Urothelium cell line (cell line): ENCODE measurements at places on chromosomes 12 and 14.

DNA sequence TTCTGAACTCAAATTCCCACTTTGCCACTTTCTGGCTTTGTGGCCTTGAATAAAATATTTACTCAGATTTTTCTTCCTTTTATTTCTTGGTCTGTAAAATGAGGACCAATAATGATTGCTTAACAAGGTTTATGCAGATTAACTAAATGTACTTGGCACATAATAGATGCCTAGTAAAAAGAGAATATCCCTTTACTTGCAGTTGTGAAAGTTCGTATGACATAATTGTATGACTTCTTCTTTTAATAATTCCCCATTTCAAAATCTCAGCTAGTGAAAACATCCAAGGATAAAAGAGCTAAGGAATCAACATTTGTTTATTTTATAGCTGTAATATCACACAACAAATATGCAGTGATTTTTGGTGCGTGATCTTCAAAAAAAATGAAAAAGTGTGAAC, 215.6 kb upstream of the ATP2B1 start:
- DNase-seq = no peak

GRCh38 chr14:87483271-87484260, 509.4 kb downstream of the GALC start:
- DNase-seq = peak; percentile 45

- no peak for DNase-seq
Measured at GRCh38 chr14:68047906-68048305, 228.3 kb downstream of the RAD51B start.

GRCh38 chr14:102150744-102151143, 11.0 kb downstream of the WDR20 start:
- no peak for DNase-seq

DNA sequence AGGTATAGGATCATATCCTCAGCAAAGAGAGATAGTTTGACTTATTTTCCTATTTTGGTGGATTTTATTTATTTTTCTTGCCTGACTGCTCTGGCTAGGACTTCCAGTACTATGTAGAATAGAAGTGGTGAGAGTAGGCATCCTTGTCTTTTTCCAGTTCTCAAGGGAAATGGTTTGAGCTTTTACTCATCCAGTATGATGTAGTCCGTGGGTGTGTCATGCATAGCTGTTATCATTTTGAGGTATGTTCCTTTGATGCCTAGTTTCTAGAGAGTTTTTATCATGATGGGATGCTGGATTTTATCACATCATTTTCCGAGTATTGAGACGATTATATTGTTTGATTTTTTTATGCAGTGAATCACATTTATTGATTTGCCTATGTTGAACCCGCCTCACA, 97.2 kb downstream of the MGAT4C start:
- DNase-seq = no peak

- DNase-seq = peak; percentile 35
Measured at GRCh38 chr12:99498756-99499155, 148.8 kb upstream of the GARIN6 start.

GRCh38 chr14:101233021-101233366, 328.3 kb upstream of the DIO3 start:
- no peak for DNase-seq

DNA sequence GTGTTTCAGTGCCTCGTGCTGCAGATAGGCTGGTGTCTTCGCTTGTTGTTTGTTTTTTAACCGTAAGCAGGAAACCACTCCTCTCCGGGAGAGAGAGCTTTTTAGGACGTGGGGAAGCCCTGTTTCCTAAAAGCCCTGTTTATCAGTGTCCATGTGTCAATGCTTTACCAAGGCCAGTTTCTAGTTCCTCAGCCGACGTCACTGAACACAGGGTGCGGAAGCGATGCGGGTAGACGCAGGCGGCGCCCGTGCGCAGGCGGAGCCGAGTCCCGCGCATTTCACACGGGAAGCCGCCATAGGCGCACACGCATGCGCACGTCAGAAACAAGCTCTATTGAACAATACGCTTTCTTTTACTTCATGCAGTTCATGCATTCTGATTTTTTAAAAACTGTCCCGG, 79.8 kb downstream of the GLT1D1 start:
- DNase-seq = no peak

- DNase-seq = no peak
Measured at GRCh38 chr12:12499909-12500604, 62.6 kb downstream of the DUSP16 start.

DNA sequence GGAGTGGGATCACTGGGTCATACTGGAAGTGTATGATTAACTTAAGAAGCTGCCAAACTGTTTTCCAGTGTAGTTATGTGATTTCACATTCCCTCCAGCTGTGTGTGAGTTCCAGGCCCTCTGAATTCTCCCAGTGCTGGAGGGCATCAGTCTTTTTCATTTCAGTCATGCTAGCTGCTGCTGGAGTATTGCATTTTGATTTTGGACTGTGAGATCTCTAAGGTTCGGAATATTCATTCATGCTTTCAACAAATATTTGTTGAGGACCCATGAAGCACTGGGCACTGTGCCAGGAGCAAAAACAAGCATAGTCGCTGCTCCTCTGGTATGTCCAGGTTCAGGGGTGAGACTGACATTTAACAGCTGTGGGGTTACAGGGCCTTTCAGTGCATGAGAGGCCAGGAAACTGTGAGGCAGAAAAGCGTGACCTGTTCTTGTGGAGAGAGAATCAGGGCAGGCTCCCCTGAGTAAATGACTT, 133.2 kb downstream of the SCARB1 start:
- DNase-seq = no peak

DNA sequence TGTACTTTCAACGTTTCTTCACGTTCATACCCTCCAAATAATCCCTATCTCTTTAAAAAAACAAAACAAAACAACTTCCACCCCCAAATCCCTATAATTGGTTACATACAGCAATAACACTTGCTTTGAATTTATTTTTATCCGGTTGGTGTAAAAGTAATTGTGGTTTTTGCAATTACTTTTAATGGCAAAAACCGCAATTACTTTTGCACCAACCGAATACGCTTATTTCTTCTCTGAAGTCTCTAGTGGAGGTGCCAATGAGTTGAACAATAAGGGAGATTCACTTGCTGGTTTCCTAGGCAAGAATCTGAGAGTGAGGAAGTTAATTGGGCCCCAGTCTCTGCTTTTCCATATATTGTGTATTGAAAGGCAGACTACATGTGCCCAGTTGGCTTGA, 133.3 kb downstream of the DACT1 start:
- no peak for DNase-seq

DNA sequence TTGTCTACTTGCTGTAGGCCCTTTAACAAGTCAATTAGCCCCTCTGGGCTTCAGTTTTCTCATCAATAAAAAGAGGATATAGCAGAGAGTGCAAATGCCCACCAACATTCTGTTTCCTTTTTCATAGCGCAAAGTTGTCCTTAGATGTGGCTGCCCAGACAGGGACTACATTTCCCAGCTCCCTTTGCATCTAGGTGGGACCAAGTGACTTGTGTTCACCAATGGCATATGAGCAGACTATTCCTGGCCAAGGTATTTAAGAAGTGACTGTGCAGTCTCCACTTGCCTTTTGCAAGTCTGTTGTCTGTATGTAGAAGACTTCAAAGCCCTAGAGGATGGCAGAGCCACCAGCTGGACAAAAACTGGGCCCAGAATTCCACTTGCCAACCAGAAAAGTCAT, 59.7 kb downstream of the DAO start:
- no peak for DNase-seq

- DNase-seq = no peak
Measured at GRCh38 chr12:64685050-64685449, 74.2 kb downstream of the GNS start.

GRCh38 chr14:86739761-86740160, 1209.8 kb downstream of the FLRT2 start:
- DNase-seq = no peak

- no peak for DNase-seq
Measured at GRCh38 chr14:72177251-72177650, 245.0 kb downstream of the RGS6 start.

- DNase-seq = peak; percentile 71
Measured at GRCh38 chr12:31117203-31118011, 43.7 kb downstream of the DDX11 start.

DNA sequence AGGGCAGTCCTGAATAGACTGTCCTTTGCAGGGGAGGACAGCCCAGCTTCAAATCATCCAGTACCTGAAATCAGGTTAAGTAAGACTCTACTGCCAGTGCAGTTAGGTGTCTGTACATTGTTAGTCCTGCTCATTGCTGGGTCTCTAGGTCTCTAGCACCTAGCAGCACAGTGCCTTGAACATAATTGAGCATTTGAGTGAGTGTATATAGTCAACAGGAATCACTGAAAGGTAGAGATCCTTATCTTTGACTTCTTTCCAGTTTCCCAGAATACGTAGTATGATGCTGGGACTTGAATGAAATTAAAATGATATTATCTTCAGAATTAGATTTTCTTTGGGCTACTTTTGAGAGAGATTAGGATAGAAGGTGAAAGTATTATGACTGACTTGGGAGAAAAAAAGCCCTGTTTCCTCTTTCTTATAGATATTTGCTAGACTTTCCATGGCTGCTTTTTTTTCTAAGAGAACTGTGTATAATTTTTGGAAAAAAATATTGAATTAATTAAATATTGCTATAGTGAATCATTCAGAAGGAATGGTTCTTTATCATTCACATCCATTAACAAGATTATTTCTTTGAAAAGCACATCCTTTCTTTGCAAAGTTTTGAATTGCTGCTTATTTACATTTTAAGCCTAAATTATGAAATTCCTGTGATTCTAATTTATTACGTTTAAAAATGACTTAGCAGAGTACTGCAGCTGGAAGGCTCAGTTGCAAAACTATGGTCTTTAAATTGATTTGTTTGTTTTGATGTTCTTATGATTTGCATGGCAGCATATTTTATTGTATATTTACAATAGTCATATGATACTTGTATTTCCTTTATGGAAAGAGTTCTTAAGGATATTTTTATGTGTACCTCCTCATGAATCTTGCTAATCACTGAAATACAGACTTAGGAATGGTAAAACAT, 51.6 kb downstream of the PPP4R4 start:
- DNase-seq = no peak

DNA sequence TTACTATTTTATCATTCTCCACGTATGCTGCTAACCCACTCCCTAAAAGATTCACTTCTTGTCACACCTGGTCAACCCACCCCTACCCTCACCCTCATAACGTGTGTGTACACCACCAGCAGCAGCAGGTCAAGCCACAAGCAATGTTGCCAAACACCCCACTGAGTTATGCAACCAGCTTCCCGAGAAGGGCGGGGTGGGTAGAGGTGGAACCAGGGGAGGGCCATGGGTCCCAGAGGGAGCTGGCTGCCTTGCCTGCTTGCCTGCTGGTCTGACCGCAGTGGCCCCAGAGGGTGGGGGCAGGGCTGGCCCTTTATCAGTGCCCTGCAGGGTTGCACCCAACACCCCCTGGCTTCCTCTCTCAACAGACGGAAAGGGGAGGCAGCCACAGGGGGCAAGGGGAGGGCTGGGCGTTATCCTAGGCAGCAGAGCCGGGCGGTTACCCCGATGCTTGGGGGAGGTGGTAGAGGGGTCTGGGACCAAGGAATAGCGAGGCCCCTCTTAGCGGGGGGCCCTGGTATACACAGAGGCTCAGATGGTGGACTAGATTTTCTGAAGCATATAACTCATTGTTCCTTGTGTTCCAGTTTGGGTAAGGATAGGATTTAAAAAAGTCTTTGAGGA, 3.5 kb upstream of the NFE2 start:
- peak; percentile 83 for DNase-seq

GRCh38 chr12:112035219-112035785, 22.1 kb downstream of the ERP29 start:
- no peak for DNase-seq

DNA sequence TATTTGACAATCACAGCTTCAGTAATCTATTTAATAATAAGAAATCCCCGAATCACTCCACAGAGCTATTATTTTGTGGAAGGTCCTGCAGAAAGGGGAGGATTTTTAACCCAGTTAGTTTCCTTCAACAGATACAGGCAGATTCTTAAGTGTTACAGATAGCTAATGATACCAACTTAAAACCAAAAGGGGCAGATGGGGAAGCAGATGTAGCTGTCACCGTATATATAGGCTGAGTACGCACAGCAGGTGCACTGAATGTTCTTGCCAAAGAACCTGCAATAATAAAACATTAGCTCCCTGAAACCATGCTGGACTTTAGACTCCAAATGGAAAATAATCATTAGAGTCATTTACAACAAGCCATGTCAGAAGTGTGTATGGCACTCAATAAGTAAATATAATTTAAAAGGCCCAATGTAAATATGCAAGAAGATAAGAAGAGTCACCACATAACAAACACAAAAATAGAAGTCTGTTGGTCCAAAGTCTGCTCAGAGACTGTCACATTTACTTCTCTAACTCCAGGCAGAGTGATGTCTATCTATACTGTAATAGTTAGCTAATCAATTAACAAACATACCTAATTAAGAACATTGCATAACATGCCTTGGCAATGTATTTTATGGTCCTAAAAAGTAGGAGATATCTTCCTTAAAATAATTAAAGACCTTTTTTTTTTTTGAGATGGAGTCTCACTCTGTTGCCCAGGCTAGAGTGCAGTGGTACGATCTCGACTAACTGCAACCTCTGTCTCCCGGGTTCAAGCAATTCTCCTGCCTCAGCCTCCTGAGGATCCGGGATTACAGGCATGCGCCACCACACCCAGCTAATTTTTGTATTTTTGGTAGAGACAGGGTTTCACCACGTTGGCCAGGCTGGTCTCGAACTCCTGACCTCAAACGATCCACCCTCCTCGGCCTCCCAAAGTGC, 78.8 kb downstream of the SEC23A start:
- DNase-seq = no peak

DNA sequence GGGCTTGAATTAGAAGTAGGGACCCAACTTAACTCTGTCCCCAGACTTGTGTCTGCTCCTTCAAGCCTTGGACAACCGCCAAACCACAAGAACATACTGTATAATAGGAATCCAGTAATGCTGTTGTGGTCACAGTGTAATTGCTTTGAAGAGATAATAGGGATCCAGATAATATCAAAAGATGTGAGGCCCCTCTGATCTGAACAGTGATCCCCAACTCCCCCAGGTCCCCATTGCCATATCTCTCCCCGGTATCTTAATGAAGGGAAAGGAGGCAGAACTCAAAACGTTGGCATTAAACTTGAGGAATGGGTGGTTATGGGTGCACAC, 8.5 kb upstream of the PLEKHH1 start:
- DNase-seq = no peak

DNA sequence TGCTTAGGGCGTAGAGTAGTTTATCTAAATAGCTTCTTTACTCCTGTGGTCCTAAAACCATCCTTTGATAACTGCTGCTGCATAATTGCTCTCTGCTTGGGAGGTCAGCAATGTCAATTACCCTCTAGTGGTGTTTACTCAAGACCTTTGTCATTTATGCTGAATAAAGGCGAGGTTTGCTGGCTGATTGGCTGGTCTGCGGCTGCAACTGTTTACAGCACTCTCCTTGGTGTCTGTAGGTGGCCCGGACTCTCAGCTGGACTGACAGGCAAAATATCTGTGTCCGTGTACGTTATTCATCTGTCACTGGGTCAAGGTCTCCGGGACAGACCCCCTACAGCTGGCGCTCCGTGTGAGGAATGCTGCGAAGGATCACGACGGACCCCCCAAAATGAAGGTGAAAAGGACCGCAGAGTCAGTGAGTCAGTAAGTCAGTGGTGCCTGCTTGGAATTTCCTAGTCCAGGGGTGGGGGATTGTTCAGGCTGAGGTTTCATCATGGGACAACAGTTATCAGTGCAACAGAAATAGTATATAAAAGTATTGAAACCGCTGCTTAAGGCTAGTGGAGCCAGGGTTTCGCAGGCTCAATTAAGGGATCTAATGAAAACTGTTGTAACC, 253.3 kb upstream of the DIO2 start:
- no peak for DNase-seq
